ENCODE measurements at places on chromosomes 12 and 14.

- no peak overlapping the region for H3K4me3 ChIP-seq
- H3K27me3 ChIP-seq, result no peaks in the 10 kb centered on the region
- peaks cover 22% of the 10 kb centered on the region for H3K4me1 ChIP-seq
- DNase-seq, result no peak
These were observed 47.6 kb downstream of the SH2B3 start for GRCh38 chr12:111453071-111453989.

DNA sequence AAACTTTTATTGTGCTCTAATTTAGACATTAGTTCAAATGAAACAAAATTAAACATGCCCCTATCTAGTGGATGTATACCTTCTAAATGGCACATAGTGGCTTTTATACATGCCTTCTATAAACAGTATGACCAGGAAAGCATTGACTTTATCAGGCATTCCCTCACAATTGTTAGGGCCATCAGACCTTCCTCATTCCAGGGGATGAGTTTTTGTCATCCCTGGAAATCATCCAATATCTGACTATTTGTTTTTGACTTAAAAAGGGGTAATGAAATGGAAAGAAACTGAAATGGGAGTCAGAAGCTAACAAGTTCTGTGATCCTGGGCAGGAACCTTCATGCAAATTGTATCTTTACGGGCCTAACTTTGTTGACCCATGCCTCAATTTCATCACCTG is 58.0 kb downstream of the BICDL1 start:
- no peaks in the 10 kb centered on the region for H3K36me3 ChIP-seq
- H3K4me3 ChIP-seq, result no peak overlapping the region
- H3K27ac ChIP-seq, result no peak overlapping the region
- DNase-seq, result no peak
- no peaks in the 10 kb centered on the region for H3K4me1 ChIP-seq

- H3K27ac ChIP-seq, result no peak overlapping the region
- no peaks in the 10 kb centered on the region for H3K36me3 ChIP-seq
- no peak for DNase-seq
- H3K4me1 ChIP-seq, result no peaks in the 10 kb centered on the region
- no peak overlapping the region for H3K4me3 ChIP-seq
These were observed 156.0 kb downstream of the ADCK1 start for GRCh38 chr14:77955816-77956484.

DNA sequence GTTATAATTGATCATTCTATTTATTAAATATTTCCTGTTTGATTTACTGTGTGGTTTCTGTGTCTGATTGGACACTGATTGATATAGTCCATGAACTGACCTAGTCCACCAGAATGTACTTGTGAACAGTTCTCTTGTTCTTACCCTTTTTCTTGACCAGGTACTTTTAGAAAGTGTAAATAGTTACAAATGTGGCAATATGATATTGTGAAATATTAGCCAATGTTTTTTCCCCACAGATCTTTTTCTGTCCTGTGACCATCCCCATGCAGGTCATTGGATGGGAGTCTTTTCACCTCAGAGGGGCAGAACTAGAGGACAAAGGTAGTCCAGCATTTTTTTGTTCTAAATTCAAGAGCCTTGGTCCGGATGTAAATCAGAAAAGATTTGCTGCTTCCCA is 8.3 kb upstream of the CRY1 start:
- no peaks in the 10 kb centered on the region for H3K4me1 ChIP-seq
- no peaks in the 10 kb centered on the region for H3K36me3 ChIP-seq
- peaks cover 2% of the 10 kb centered on the region for H3K27me3 ChIP-seq
- no peak overlapping the region for H3K27ac ChIP-seq
- no peak overlapping the region for H3K4me3 ChIP-seq

DNA sequence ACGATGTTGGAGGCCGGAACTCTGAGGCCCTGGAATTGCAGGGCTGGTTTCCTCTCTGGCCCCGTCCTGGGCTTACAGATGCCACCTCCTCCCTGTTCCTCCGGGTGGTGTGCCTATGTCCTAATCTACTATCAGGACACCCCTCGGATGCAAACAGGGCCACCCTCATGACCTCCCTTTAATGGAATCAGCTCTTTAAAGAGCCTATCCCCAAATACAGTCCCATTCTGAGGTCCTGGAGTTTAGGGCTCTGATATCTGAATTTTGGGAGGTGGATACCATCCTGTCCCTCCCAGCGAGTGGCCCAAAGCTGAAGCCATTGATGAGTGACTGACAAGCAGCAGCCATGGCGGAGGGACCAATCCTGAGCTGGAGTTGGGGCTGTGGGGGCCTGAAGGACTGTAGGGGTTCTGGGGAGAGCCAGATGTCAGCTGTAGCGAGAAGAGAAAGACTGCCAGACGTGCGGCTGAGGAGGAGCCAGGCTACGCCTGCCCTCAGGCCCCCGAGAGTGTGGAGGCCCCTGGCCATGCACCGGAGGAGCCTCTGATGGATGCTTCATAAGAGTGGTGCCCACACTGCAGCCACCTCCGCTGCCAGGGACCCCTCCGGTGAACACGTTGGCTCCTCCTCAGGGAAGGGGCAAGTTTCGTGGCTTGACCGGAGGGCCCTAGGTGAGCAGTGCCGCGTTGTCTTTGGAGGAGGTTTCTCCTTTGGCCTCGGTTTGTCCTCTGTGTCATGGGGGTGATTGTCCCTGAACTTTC is 100.2 kb downstream of the KIF26A start:
- H3K36me3 ChIP-seq, result peaks cover 2% of the 10 kb centered on the region
- no peak overlapping the region for H3K4me3 ChIP-seq
- H3K4me1 ChIP-seq, result no peaks in the 10 kb centered on the region
- DNase-seq, result no peak

DNA sequence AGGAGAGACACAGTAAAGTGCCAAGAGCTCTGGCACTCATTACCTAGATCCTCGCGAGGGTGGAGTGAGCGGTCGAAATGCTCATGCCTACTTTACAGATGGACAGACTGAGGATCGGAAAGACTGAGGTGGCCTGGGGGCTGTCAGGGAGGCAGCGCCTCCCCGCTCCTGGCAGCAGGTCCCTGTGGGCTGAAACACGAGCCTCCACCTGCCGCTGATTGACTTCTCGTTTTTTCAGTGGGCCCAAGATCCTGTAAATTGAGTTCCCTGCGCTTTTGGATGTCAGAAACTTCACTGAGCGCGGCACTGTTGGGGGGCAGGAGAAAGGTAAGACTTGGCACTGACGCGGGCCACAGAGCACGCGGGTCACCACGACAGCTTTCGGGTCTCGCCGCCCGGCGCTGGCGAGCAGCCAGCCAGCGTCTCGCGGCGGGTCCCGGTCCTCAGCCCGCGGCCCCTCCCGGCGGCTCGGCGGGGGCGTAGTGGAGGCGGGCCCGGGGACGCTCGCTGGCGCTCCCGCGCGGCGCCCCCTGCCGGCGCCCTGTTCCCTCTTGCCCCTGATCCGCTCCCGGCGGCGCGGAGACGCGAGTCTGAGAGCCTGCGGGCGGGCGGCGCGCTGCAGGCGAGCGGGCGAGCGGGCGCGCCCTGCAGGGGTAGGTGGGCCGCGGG is 552 bp upstream of the SCN8A start:
- H3K36me3 ChIP-seq, result no peaks in the 10 kb centered on the region
- H3K27ac ChIP-seq, result no peak overlapping the region
- peak; percentile 74 for DNase-seq
- peaks cover 15% of the 10 kb centered on the region for H3K4me1 ChIP-seq
- H3K27me3 ChIP-seq, result peaks cover 46% of the 10 kb centered on the region

GRCh38 chr12:108784270-108784669 is 53.0 kb upstream of the CORO1C start:
- no peak for DNase-seq
- H3K4me3 ChIP-seq, result no peak overlapping the region
- H3K27ac ChIP-seq, result no peak overlapping the region

DNA sequence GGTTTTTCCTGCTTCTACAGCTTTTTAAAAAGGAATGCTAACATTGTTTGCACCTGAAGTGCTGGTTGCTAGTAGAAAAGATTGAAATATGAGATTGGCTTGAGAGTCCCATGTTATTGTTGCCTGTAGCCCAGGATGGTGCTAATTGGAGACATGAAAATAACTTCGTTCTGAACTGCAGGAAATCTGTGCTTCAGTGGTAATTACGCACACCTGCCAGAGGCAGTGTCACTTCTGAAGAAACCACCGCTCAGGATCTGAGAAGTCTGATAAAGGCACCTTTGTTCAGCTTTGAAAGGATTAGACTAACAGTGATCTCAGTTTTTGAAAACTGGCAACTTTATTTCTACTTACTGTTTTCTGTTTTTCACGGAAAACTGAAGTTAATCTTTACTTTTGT is 15.5 kb upstream of the ATP6V0A2 start:
- H3K36me3 ChIP-seq, result peaks cover 32% of the 10 kb centered on the region
- no peaks in the 10 kb centered on the region for H3K27me3 ChIP-seq
- DNase-seq, result no peak
- H3K4me3 ChIP-seq, result no peak overlapping the region
- no peaks in the 10 kb centered on the region for H3K4me1 ChIP-seq

DNA sequence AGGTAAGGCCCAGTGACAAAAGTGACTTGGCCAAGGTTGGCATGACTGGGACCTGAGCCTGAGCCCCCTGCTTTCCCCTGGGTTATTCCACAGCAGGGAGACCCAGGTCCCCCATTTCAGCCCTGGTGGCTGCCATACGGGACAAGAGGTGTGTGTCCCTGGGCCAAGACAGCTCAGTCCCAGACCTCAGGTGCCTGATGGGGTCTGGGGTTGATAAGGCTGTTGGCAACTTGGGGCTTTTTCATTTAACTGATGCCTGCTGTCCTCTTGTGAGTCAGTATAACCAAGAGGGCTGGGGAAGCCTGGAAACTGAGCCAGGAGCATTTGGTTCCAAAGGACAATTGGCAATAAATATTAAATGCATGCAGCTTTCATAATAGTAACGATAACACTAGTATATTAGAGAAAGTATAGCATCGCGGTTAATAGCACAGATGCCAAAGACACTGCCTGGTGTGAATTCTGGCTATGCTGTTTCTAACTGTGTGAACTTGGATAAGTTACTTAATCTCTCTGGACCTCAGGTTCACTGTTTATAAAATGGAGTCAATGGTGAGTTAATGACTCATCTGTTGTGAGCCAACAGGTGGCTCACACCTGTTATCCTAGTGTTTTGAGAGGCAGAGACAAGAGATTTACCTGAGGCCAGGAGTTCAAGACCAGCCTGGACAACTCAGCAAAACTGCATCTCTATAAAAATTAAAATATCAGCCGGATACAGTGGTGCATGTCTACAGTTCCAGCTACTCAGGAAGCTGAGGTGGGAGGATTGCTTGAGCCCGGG is 898 bp downstream of the SDSL start:
- no peak overlapping the region for H3K27ac ChIP-seq
- no peaks in the 10 kb centered on the region for H3K27me3 ChIP-seq
- peaks cover 14% of the 10 kb centered on the region for H3K4me1 ChIP-seq
- H3K36me3 ChIP-seq, result peaks cover 2% of the 10 kb centered on the region
- peak; percentile 42 for DNase-seq

- no peaks in the 10 kb centered on the region for H3K36me3 ChIP-seq
- H3K4me3 ChIP-seq, result no peak overlapping the region
- no peaks in the 10 kb centered on the region for H3K4me1 ChIP-seq
- peaks cover 8% of the 10 kb centered on the region for H3K27me3 ChIP-seq
These were observed 167.4 kb downstream of the DICER1 start for GRCh38 chr14:94989946-94990345.

GRCh38 chr14:101706509-101707067 is 54.9 kb upstream of the PPP2R5C start:
- no peak overlapping the region for H3K27ac ChIP-seq
- peaks cover 37% of the 10 kb centered on the region for H3K27me3 ChIP-seq
- no peaks in the 10 kb centered on the region for H3K36me3 ChIP-seq
- H3K4me1 ChIP-seq, result peaks cover 12% of the 10 kb centered on the region

DNA sequence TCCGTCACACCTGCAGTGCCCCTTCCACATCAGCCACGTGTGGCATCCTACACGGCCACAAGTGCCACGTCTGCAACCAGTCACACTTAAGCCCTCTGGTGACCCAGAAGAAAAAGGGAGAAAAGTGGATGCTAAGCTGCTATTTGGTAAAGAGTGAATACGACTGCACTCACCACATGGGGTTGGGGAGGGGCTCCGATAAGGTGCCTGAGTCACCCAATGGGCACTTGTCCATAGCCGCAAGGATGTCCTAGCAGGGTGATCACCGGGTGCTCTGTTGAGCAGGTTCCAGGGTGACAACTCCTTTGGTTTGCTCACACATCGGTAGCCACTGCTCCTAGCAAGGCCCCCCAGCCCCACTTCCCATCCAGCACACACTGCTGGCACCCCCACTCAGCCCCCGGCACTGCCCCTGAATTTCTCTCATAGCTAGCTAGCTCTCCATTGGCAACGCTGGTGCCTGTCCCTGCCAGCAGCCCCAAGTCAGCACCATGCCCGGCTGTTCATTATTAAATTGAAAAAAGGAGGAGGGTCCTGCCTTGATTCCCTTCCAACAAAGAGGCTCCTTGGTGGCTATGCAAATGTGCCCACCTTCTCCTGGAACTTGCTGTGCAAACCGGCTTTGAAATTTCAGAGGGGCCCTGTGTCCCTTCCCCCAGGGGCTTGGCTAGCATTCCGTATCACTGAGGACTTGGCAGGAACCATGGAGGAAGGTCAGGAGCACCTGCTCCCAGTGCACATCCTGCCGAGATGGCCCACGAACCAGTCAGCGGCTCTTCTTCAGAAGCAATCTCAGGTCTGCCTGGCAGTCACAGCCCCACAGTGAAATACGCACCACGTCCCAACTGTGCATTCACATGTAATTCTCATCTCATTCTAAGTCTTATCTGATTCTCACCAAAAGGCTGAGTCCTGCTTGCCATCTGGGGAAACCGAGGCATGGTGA is 227.7 kb upstream of the DIO3 start:
- no peaks in the 10 kb centered on the region for H3K27me3 ChIP-seq

GRCh38 chr12:19461999-19462398 is 22.7 kb downstream of the AEBP2 start:
- no peak overlapping the region for H3K4me3 ChIP-seq
- H3K4me1 ChIP-seq, result no peaks in the 10 kb centered on the region
- H3K27me3 ChIP-seq, result no peaks in the 10 kb centered on the region
- no peak for DNase-seq
- H3K36me3 ChIP-seq, result peaks cover 33% of the 10 kb centered on the region

DNA sequence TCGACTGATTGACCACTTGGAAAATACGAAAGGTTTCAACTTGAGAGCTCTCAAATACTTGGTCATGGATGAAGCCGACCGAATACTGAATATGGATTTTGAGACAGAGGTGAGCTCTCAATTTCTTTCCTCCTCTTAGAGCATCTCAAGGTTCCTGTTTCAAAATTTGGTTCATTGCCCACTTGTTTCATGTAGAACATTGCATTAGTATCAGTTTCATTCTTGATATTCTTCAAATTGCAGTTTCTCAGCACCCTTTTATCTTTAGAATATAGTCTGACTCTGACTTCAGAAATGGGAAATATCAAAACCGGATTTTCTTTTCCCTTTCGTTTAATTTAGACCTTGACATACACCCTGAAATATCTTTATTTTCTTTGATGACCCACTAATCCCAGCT is 8.8 kb downstream of the DDX47 start:
- H3K27me3 ChIP-seq, result no peaks in the 10 kb centered on the region
- peaks cover 4% of the 10 kb centered on the region for H3K4me1 ChIP-seq
- peaks cover 72% of the 10 kb centered on the region for H3K36me3 ChIP-seq
- DNase-seq, result no peak
- H3K27ac ChIP-seq, result no peak overlapping the region

Data from mesenchymal stem cell (in vitro differentiated cells and primary cell).